Right atrium auricular region (tissue), 2 donors: ENCODE measurements at places on chromosomes 11 and 22. TPM values are rescaled to one million over a fixed set of nuclear protein-coding genes. Genes with fewer than 3 reads are reported as not detected.

GRCh38 chr22:36221799-36222751, 17.3 kb downstream of the APOL2 start:
- DNase-seq: no peak

GRCh38 chr11:44016131-44016530, 31.6 kb upstream of the ACCSL start:
- DNase-seq: peak; percentile 85

- no peak for DNase-seq
Measured at GRCh38 chr11:1888347-1888753, 3.3 kb downstream of the PRR33 start.

GRCh38 chr11:7688238-7688826, 15.0 kb upstream of the CYB5R2 start:
- DNase-seq: no peak

- no peak for DNase-seq
Measured at GRCh38 chr11:75891947-75892739, 77.1 kb downstream of the UVRAG start.

- peak; percentile 23 for DNase-seq
Measured at GRCh38 chr11:131684111-131685060, 314.0 kb downstream of the NTM start.

DNA sequence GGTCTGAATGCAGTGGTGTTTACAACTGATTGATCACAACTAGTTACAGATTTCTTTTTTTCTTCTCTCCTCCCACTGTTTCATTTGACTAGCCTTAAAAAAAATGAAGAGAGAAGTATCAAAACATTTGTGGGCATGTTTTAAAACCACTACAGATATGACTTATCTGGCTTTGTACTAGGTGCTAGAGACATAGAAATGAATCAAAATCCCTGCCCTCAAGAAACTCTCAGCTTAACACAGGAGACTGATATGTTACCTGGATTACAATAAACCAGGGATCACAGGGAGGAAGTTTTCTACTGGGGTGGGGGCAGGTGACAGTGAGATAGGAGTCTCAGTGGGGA, 25.2 kb upstream of the CTR9 start:
- no peak for DNase-seq

DNA sequence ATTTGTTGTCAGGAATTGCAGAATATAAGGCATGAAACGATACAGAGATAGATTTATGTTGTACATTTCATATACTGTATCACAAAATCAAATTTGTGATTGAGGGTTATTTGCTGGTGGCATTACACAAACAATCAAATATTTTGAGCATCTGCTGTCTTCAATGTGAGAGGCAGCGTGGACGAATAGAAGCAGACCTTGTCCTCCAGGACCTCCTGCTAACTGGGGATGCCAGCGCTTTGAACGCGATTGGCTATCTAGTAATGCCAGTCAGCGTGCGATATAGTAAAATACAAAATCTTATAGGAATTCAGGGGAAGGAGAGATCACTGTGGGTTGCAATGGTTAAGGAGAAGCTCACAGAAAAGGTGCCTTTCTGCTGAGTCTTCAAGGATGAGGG, 631 bp upstream of the SNX19 start:
- DNase-seq: no peak

DNA sequence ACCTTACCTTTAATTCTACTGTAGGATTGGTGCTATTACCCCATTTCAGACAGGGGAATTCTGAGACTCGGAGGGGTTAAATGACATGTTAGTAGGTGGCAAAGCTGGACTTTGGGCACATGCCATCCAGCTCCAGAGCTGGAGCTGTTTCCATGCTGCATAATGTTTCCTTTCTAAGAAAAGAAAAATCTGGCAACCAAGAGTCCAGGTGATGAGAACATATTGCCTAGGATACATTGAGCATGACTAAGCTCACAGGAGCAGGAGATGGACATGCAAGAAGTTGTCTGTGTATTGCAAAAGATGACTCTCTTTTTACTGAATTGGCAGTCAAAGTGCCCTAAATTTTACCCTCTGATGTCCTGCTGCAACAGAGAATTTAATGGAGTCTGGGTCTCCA, 150.8 kb upstream of the SYT13 start:
- no peak for DNase-seq

DNA sequence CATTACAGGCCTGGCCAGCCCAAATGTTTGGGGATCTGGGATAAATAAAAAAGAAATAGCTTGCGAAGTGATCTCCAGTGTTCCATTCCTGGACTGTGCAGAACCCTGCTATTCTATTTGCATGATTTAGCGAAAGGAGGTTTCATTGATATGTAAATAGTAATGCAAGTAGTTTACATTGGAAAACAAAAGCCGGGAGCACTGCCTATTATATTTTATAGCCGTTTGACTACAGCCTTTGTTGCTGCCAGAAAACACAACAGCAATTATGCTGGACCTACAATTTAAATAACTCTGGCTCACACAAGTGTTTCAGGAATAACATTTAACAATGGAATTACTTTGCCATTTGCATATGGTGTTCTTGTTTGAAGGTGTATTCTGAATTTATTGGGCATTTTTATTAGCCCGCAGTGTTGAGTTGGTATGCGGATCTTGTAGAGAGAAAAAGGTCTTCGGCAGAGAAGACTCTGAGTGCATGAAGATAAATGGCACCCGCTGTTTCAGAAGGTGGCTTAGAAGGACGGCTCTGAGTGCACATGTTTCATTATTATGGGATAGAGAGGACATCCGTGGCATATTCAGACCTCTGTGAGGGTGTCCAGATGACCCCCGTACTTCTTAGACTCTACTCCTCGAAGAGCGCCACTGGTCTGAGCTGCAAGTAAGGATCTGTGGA, 315.0 kb downstream of the BRD1 start:
- no peak for DNase-seq

GRCh38 chr11:86068138-86068871, 579 bp downstream of the PICALM start:
- DNase-seq: no peak

- no peak for DNase-seq
Measured at GRCh38 chr11:69947793-69948255, 128.6 kb upstream of the FGF3 start.

DNA sequence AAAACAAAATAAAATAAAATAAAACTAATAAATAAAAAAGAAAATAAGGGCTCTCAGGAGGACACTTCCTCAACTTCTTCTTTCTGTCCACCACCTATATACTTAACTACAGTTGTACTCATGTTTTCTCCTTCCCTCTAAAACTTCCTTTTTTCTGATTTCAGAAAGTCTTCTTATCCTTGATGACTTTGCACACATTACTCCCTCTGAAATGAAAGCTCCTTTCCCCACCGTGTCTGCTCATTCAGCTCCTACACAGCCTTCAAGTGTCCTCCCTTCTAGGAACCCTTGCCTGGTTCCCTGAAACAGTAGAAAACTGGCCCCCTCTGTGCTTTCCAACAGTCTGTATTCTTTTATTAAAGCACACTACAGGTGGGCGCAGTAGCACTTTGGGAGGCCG, 18.3 kb upstream of the DDX17 start:
- no peak for DNase-seq

DNA sequence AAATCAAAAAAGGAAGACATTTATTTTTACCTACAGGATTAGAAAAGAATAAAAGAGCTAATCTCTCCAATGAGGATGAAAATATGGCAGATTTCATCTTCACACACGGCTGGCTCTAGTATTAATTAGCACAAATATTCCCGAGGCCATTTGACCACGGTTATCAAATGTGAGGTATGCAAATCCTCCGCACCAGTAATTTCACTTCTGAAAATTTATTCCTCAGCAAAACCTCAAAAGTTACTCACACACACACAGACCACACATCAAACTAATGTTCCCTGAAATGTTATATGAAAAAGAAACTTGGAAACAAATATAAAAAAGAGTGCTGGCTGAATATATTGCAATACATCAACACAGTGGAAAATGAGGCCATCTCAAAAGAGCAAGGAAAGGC, 32.8 kb downstream of the CELSR1 start:
- DNase-seq: no peak

GRCh38 chr11:10653261-10653660, 40.3 kb downstream of the IRAG1 start:
- DNase-seq: no peak

DNA sequence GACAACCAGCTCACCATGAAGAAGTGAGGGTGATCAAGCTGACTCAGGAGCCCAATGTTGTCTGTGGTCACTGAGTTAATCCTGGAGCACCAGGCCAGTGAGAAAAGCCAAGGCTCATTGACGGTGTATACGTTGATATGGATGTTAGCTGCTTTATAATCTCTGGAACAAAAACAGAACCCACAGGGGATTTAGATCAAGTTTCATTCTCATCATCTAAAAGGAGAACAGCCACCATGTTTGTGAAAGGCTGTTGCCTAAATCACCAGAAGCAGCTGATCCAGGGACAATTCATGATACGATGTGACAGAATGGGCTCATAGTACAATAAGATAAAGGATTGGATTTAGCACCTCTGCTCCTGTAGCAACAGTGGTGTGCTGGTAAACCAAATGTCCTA, 68.5 kb downstream of the GDPD4 start:
- no peak for DNase-seq

GRCh38 chr22:29470159-29470855, 9.7 kb upstream of the NEFH start:
- peak; percentile 68 for DNase-seq

GRCh38 chr11:33325451-33325850, 68.3 kb downstream of the HIPK3 start:
- DNase-seq: no peak

- DNase-seq: peak; percentile 75
Measured at GRCh38 chr22:45460288-45461109, 42.2 kb upstream of the FBLN1 start.

- DNase-seq: no peak
Measured at GRCh38 chr11:27514558-27514957, 8.0 kb upstream of the LIN7C start.

- no peak for DNase-seq
Measured at GRCh38 chr11:78823588-78823987, 248.9 kb upstream of the NARS2 start.

- DNase-seq: no peak
Measured at GRCh38 chr11:61783717-61784505, 8.5 kb downstream of the TMEM258 start.

DNA sequence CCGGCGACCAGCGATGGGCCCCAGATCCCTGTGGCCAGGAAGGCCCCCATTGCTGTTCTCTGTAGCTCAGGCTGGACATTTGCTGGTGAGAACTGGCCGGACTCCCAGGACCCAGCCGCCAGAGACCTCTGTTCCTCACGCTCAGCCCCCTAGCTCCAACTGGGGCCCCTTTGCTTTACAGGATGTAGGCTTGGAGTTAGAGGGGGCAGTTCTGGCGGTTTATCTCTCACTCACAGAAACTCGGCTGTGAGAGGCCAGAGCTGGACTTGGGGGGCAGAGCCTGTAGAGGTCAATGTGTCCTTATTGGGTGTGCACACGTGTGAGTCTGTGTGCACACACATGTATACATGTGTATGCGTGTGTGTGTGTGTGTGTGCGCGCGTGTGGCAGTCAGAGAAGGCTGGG, 502 bp downstream of the SMIM38 start:
- DNase-seq: no peak

GRCh38 chr11:115421992-115422689, 82.1 kb downstream of the CADM1 start:
- DNase-seq: no peak

- DNase-seq: no peak
Measured at GRCh38 chr11:46348566-46349401, 1.5 kb downstream of the DGKZ start.

- no peak for DNase-seq
Measured at GRCh38 chr11:82599836-82600235, 133.8 kb downstream of the FAM181B start.

- no peak for DNase-seq
Measured at GRCh38 chr11:57779276-57779675, 17.7 kb downstream of the CTNND1 start.

GRCh38 chr22:29722587-29722986, 2.8 kb downstream of the CABP7 start:
- no peak for DNase-seq

DNA sequence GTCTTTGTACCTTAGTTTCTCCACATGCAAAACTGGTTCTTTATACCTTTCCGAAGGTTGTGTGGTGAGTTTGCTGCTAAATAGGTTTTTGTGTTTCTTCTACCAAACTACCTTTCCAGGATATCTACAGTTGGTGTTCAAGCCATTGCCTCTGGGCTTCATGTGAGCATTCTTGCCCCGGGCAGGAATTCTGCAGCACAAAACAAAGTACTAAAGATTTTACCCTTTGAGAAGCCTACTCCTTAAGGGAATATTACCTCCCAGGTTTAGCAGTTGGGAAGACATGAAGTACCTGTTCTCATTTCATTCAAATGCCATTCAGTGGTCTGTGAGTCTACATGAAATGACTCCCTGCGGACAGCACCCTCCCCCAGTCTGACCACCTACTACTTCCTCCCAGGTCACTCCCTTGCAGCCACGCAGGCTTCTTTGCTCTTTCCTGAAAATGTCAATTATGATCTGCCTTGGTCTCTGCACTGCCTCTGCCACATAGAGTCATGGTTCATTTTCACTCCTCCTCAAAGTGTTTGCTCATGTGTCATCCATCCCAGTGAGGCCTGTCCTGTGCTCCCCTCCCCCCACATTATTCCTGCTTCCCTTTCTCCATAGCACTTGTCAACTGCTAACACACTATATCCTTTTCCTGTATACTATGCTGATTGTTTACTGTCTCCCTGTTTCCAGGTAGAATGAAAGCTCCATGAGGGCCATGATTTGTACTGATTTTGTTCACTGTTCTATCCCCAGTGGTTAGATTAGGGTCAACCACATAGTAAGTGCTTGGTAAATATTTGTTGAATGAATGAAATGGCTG, 36.9 kb downstream of the PACS1 start:
- DNase-seq: no peak

- no peak for DNase-seq
Measured at GRCh38 chr11:107545101-107545514, 20.4 kb downstream of the ALKBH8 start.

GRCh38 chr11:130122141-130122575, 37.4 kb upstream of the ST14 start:
- no peak for DNase-seq

GRCh38 chr11:106828576-106828975, 189.7 kb downstream of the GUCY1A2 start:
- DNase-seq: no peak

OR2AG1 gene
- not detected for total RNA-seq

FAT3 gene
- total RNA-seq: 0.33 TPM

ANKK1 gene
- not detected for total RNA-seq

MRGPRE gene
- not detected for total RNA-seq

POTEH gene
- not detected for total RNA-seq

LYVE1 gene
- total RNA-seq: 15.9 TPM

OR10G7 gene
- total RNA-seq: not detected

KCNK4 gene
- not detected for total RNA-seq

RASD2 gene
- 0.94 TPM for total RNA-seq
